ENCODE measurements at places on chromosomes 6 and 20. TPM values are rescaled to one million over a fixed set of nuclear protein-coding genes. Genes with fewer than 3 reads are reported as not detected.

SRMS gene
- not detected for total RNA-seq

CLIC1 gene
- total RNA-seq = 464 TPM

PLG gene
- total RNA-seq = not detected

- no peak for DNase-seq
Measured at GRCh38 chr6:101146389-101146788, 247.1 kb upstream of the GRIK2 start.

CDSN gene
- total RNA-seq = under 0.01 TPM

SIRPG gene
- not detected for total RNA-seq

GRCh38 chr6:47455533-47456209, 21.9 kb upstream of the CD2AP start:
- DNase-seq = no peak

DNA sequence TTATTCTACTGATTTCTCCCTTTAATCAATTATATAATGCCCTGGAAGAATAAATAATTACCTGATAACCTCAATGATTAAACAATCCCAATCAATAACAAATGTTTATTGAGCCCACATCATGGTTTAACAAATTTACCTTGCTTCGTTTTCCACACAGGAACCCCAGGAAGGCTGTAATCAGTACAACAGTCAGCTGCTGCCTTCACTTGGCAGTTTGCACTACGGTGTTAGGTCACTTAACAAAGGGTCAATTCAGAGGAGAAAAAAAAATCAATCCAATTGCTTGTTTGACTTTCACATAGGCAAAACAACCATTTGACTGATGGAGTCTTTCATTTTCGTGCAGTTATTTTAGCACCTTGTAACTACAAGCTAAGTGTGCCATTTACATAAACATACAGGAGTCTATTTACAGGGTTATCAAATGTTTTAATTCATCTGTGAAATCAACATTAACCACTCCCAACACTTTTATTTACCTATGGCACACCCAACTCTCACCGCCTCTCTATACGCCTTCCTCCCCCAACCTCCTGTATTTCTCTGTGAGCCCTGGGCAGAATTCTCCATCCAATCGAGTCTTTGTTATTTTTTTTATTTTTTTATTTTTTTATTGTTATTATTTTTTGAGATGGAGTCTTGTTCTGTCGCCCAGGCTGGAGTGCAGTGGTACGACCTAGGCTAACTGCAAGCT, 140.4 kb upstream of the TAB2 start:
- no peak for DNase-seq

LEMD2 gene
- total RNA-seq = 24.6 TPM

SMOC2 gene
- total RNA-seq = not detected

GRCh38 chr6:112760831-112761230, 413.7 kb downstream of the RFPL4B start:
- no peak for DNase-seq

GRCh38 chr20:15547119-15547518, 1026.1 kb downstream of the KIF16B start:
- no peak for DNase-seq

DNA sequence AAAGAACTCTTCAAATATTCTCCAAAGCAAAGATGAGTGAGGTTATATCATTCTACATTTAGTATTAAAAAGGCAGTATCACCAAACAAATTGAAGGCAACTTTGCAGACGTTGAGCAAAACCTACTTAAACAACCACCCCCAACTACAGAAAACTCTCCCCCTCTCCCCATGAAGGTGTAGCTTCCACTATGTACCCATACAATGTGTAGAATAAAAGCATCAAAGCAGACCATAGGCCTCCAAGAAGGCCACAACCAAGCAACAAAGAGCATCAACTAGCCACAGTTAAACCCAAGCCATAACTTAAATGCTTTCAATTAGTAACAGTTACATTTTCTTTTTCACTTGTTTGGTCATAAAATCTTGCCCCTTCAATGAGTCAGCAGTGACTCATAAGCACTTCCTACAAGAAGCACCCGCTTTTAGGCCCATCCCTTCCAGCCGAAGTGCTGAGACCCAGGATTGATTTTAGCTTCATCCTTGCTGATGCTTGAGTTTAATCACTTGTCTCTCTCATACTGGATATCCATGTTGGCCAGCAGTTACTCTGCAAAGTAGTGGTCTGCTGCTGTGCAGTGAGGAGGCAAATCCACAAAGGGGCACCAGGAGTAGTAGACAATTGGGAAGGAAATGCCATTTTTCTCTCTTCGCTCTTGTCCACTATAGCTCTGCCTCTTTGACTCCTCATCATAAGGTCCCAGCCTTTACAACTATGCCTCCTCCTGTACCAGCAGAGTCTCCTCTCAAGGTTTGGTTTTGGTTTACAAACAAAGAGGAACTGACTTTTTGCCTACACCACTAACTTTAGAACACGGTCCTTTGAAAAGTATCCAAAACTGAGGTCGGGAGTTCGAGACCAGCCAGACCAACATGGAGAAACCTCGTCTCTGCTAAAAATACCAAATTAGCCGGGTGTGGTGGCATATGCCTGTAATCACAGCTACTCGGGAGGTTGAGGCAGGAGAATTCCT, 8.4 kb upstream of the NUP153 start:
- no peak for DNase-seq

EYS gene
- total RNA-seq = 0.13 TPM

- DNase-seq = peak; percentile 7
Measured at GRCh38 chr6:44373787-44374186, 13.7 kb upstream of the CDC5L start.

ELOVL4 gene
- total RNA-seq = 0.13 TPM

GRCh38 chr6:14466278-14466677, 348.7 kb downstream of the CD83 start:
- DNase-seq = no peak

DNA sequence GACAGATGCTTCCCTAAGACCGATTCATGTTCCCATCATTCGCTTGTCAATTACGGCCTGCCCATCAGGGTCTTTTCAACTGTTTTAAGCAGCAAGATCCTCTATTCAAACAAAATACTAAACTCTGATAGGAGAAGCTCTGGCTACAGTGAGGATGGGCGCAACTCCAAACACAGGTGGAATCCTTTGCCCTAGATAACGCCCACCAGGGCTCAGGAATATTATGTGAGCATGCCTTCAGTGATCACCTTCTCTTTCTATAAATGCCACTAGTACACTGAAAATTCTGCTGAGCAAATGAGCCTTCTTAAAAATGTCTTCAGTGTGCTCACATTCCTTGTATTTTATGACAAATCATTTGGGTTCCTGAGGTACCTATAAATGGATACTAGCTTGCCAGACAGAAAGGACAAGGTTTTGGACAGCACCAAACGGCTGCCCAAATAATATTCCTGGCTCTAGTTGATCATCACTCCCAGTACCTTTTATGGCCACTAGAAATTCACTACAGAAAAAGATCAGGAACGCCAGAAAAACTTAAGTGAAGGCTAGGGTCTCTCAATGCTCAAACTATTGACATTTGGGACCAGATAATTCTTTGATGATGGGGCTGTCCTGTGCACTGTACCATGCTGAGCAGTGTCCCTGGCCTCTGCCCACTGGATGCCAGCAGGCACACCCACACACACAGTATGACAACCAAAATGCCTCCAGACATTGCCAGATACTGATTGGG, 13.1 kb downstream of the ZNF217 start:
- no peak for DNase-seq

DNA sequence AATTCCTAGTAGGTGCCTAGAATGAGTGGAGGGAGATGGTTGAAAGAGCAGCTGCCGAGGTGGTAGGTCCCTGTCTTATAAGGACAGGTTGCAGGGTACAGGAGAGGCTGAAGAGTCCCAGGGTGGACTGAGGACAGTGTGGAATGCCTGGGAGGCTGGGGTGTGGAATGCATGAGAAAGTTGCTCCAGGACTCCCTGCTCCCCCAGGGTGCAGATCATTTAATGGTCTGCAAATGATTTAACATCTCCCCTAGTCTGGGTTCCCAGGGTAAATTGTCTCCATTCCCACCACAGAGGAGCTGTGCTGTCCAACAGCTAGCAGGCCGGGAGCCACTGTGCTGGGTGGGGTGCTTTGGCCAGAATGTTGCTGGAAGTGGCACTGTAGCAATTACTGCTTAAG, 76.0 kb downstream of the CD83 start:
- no peak for DNase-seq

PPP1R14C gene
- not detected for total RNA-seq

GRCh38 chr20:1327827-1328679, 886 bp downstream of the SDCBP2 start:
- no peak for DNase-seq

PRICKLE4 gene
- 6.4 TPM for total RNA-seq

WFDC2 gene
- total RNA-seq = not detected

DNA sequence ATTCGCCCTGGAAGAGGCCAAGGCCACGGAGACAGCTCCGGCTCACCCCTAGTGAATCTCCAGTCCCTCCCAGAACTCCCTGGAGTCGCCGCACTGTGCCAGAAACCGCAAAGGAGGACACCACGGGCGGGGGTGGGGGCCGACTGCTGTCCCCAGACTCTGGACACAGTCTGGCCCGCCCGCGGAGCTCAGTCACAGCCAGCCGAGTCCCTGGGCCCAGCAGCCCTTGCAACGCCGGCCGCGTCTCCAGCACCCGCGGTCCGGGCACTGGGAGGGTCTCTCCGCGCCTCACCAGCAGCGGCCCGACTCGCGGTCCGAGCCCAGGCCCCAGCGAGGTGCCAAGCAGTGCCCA, 518 bp downstream of the PEX6 start:
- DNase-seq = no peak

SUPT3H gene
- 2.3 TPM for total RNA-seq

- DNase-seq = no peak
Measured at GRCh38 chr20:62531046-62531838, 55.4 kb upstream of the GATA5 start.

- DNase-seq = peak; percentile 85
Measured at GRCh38 chr20:11204926-11205768, 531.3 kb upstream of the JAG1 start.

GRCh38 chr6:103027271-103027931, 1633.9 kb downstream of the GRIK2 start:
- no peak for DNase-seq

GRCh38 chr6:116963972-116964371, 86.9 kb downstream of the RFX6 start:
- no peak for DNase-seq

- no peak for DNase-seq
Measured at GRCh38 chr20:35497780-35498189, 31.7 kb downstream of the C20orf173 start.

- peak; percentile 51 for DNase-seq
Measured at GRCh38 chr6:112253841-112254816, at the start of gene LAMA4. Gene LAMA4, minus strand, starts transcription at chr6:112254567. Its CDS starts 417 bp downstream, at chr6:112254150.

MYCT1 gene
- total RNA-seq = 120 TPM

PPP1R16B gene
- 166 TPM for total RNA-seq

- DNase-seq = peak; percentile 60
Measured at GRCh38 chr6:134235937-134236751, 81.8 kb downstream of the SGK1 start.

Data from dermis microvascular lymphatic vessel endothelial cell (primary cell).